ENCODE measurements at places on chromosomes 3 and 15.

GRCh38 chr3:194386648-194387047, 12.4 kb downstream of the GP5 start:
- no peaks in the 10 kb centered on the region for H3K27me3 ChIP-seq
- no peak overlapping the region for H3K27ac ChIP-seq
- DNase-seq = no peak
- H3K4me3 ChIP-seq = no peak overlapping the region
- no peaks in the 10 kb centered on the region for H3K4me1 ChIP-seq
- no peaks in the 10 kb centered on the region for H3K36me3 ChIP-seq

DNA sequence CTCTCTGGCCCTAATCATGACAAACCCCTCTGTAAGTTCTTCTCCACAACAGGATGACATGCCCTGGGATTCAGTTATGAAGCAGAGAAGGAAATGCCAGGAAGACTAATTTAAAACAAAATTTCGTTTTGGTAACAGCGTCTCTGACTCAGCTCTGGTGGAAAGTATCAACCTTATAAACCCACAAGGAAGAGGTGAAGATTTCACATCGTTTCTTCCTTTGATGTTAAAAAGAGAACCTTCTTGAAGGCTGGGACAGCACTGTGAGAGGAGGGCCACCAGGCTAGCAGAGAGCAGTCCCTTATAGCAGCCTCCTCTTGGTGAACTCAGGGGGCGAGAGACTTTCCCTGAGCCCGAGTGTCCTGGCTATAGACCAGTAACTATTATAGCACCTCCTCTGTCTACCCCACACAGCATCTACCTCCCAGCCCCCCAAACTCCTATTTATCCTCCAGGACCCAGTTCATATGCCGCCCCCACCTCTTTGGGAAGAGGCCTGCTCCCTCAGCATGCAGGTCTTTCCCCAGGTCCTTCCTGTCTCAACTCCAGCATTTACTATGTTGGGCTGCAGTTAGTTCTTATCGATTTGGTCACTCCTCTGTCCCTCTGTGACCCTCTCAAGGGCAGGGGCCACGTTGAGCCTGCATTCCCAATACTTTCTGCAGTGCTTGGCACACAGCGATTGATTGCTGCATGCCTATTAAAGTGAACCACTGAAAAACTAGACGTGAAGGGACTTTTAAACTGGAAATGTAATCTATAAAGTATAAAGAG, 321.5 kb upstream of the ICE2 start:
- no peak for DNase-seq
- H3K27ac ChIP-seq = peak overlapping the region; percentile 47
- no peaks in the 10 kb centered on the region for H3K36me3 ChIP-seq
- peaks cover 2% of the 10 kb centered on the region for H3K4me1 ChIP-seq
- no peak overlapping the region for H3K4me3 ChIP-seq
- no peaks in the 10 kb centered on the region for H3K27me3 ChIP-seq

GRCh38 chr3:45003859-45004258, 22.2 kb upstream of the CLEC3B start:
- H3K4me1 ChIP-seq = no peaks in the 10 kb centered on the region
- no peak for DNase-seq
- no peaks in the 10 kb centered on the region for H3K27me3 ChIP-seq

DNA sequence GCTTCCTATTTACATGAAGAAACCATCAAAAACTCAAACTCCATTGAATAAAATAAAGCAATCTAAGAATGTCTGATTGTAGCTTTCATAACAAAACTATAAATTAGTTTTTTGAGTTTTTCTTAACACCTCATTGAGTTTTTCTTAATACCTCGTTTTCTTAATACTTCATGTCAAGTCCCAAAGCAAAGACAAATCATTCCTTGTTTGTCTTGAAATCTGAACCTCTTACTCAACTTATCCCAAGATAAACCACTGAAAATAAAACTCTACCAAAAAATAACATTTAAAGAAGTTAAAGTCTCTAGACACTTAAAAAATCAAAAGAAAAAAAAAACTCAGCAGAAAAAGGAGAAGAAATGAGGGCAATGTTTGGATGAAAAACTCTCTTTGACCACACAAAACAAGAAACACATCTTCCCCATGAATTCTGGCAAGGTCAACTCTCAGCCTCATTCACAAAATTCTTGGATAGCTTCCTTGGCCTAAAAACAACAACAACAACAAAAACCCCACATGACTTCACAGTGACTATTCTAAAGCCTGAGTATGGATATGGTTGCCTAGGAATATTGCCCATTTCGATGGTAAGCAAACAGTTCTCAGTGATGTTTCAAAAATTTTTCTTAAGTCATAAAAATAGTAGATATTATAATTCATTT, 38.2 kb downstream of the TMCC1 start:
- no peaks in the 10 kb centered on the region for H3K36me3 ChIP-seq
- H3K4me3 ChIP-seq = no peak overlapping the region
- peaks cover 23% of the 10 kb centered on the region for H3K4me1 ChIP-seq
- peak overlapping the region; percentile 57 for H3K27ac ChIP-seq

GRCh38 chr3:133937061-133937686, 41.5 kb upstream of the RAB6B start:
- peak; percentile 48 for DNase-seq
- H3K36me3 ChIP-seq = no peaks in the 10 kb centered on the region
- H3K4me3 ChIP-seq = no peak overlapping the region
- peak overlapping the region; percentile 32 for H3K27ac ChIP-seq
- H3K27me3 ChIP-seq = no peaks in the 10 kb centered on the region
- H3K4me1 ChIP-seq = peaks cover 19% of the 10 kb centered on the region

DNA sequence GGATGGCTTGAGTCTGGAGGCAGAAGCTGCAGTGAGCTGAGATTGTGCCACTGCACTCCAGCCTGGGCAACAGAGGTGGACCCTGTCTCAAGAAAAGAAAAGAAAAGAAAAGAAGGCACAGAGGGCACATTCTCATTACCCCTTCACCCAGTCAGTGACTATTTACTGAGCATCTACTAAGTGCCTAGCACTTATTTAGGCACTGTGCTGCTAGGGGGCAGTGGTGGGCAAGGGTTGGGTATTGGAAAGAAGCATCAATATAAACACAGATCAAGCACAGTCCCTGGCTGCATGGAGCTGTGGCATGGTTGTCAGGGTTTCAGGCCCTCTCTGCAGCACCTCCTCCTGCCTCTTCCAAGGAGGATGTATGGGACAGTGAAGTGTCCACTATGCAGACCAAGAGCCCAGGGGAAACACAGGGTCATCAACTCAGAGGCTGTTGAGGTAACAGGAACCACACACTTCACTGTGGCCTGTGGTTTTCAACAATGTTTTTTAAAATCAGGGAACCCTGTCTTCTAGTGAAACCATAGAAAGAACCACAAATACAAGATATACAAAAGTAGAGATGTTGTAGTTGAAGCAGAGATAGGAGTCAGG, 138.5 kb downstream of the RAB11A start:
- H3K4me1 ChIP-seq = no peaks in the 10 kb centered on the region
- no peak overlapping the region for H3K4me3 ChIP-seq
- DNase-seq = no peak

- H3K36me3 ChIP-seq = no peaks in the 10 kb centered on the region
- peaks cover 4% of the 10 kb centered on the region for H3K4me1 ChIP-seq
- peak overlapping the region; percentile 51 for H3K4me3 ChIP-seq
- no peaks in the 10 kb centered on the region for H3K27me3 ChIP-seq
Measured at GRCh38 chr3:33645060-33645647, 72.9 kb downstream of the CLASP2 start.

DNA sequence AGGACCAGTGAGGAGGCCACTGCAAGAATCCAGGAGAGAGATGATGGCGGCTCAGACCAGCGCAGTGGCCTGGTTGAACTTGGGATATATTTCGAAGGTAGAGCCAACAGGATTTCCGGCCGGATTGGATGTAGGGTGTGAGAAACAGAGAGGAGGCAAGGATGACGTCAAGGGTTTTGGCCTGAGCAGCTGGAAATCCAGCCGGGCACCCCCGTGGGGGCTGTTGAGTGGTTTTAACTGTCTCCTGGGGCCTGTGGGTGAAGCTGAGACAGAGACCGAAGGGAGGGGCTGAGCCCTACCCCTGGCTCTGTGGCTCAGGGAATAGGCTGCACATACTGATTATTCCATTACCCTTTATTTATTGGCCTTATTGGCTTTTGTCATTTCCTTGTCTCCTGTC, 45.7 kb downstream of the EXOG start:
- no peak for DNase-seq
- H3K27me3 ChIP-seq = no peaks in the 10 kb centered on the region
- no peaks in the 10 kb centered on the region for H3K4me1 ChIP-seq
- H3K36me3 ChIP-seq = no peaks in the 10 kb centered on the region

- H3K4me1 ChIP-seq = no peaks in the 10 kb centered on the region
- H3K27me3 ChIP-seq = no peaks in the 10 kb centered on the region
- no peak overlapping the region for H3K4me3 ChIP-seq
- no peaks in the 10 kb centered on the region for H3K36me3 ChIP-seq
Measured at GRCh38 chr3:42710323-42711021, 7.9 kb upstream of the HHATL start.

- no peak for DNase-seq
- no peaks in the 10 kb centered on the region for H3K4me1 ChIP-seq
- no peaks in the 10 kb centered on the region for H3K36me3 ChIP-seq
- H3K4me3 ChIP-seq = no peak overlapping the region
Measured at GRCh38 chr3:118636841-118637240, 397.8 kb downstream of the IGSF11 start.

- no peak for DNase-seq
- no peak overlapping the region for H3K27ac ChIP-seq
- no peaks in the 10 kb centered on the region for H3K36me3 ChIP-seq
- no peaks in the 10 kb centered on the region for H3K27me3 ChIP-seq
- peak overlapping the region; percentile 85 for H3K4me3 ChIP-seq
Measured at GRCh38 chr3:66501483-66502244, 842 bp upstream of the LRIG1 start.

DNA sequence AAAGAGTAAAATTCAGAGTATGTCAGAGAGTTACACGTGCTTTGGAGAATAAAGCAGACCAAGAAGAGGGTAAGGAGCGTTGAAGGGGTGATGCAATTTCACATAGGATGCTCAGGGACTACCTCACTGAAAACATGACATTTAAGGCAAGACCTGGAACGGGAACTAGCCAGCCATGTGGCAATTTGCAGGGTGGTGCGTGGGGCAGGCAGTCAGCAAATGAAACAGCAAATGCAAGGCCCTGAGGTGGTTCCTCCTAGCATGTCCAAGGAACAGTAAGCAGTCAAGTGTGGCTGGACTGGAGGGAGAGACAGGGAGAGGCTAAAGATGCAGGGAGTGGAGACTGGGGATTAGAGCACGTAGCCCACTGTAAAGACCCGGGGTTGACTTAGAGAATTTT, 146.1 kb upstream of the LPP start:
- no peaks in the 10 kb centered on the region for H3K36me3 ChIP-seq
- DNase-seq = no peak
- H3K4me3 ChIP-seq = no peak overlapping the region
- no peaks in the 10 kb centered on the region for H3K4me1 ChIP-seq
- peak overlapping the region; percentile 33 for H3K27ac ChIP-seq

- H3K27me3 ChIP-seq = no peaks in the 10 kb centered on the region
- no peak for DNase-seq
- no peaks in the 10 kb centered on the region for H3K4me1 ChIP-seq
- no peak overlapping the region for H3K27ac ChIP-seq
Measured at GRCh38 chr3:112925969-112926368, 48.9 kb downstream of the CD200R1 start.

DNA sequence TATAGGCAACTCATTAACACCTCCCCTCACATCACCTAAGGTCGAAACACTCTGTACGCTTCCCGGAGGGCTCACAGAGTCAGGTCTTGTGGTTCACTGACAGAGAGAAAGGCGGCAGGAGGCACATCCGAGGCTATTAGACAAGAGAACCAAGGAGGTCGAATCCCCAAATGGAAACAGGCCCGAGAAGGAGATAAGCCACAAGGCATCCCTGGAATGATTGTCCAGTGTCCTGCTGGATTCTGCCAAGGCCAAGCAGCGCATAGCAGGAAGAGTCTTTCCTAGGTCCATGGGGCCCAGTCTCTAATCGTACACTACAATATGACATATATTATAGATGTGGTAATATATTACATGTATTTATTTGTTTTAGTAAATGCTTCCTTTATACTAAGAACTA, 58.5 kb downstream of the ANXA2 start:
- no peak overlapping the region for H3K4me3 ChIP-seq
- no peak for DNase-seq
- no peak overlapping the region for H3K27ac ChIP-seq
- no peaks in the 10 kb centered on the region for H3K4me1 ChIP-seq
- H3K36me3 ChIP-seq = no peaks in the 10 kb centered on the region

- H3K4me1 ChIP-seq = no peaks in the 10 kb centered on the region
- H3K27ac ChIP-seq = no peak overlapping the region
- DNase-seq = no peak
- H3K36me3 ChIP-seq = no peaks in the 10 kb centered on the region
Measured at GRCh38 chr3:164779816-164780215, 298.5 kb downstream of the SI start.

DNA sequence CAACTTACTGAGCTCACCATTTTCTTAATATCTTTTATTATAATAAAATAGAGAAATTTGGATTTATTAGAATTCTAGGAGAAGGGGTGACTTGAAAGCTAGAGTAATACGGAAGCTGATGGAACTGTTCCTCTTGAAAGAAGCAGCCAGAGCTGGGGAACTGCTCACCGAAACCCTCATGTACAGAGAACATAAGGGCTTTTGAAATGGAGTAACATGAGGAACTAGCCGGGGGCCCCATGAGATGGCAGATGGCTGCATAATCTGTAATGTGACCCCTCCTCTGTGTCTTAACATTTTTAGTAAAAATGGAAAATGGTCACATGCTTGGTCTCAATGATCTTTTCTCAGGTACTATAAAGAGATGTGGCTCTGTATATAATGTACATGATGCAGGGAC, 15.7 kb upstream of the DYNC1LI1 start:
- H3K27ac ChIP-seq = no peak overlapping the region
- no peak for DNase-seq
- H3K4me1 ChIP-seq = no peaks in the 10 kb centered on the region
- no peaks in the 10 kb centered on the region for H3K27me3 ChIP-seq
- no peaks in the 10 kb centered on the region for H3K36me3 ChIP-seq
